ENCODE measurements at places on chromosomes 7 and 10.

DNA sequence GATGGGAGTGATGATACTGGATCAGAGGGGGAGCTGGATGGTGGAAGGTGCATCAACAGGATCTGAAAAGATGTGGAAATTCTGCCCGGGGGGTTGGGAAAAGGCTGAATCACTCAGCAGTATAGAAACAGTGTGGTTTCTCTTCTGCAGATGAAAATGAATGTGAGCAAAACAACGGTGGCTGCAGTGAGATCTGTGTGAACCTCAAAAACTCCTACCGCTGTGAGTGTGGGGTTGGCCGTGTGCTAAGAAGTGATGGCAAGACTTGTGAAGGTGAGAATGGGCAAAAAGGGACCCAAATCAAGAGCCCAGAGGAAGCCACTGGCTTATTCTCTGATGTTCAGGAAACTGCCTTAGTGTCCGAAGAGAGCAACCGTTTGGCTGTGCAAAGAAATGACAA is 12.9 kb downstream of the OIT3 start:
- DNase-seq, result no peak

DNA sequence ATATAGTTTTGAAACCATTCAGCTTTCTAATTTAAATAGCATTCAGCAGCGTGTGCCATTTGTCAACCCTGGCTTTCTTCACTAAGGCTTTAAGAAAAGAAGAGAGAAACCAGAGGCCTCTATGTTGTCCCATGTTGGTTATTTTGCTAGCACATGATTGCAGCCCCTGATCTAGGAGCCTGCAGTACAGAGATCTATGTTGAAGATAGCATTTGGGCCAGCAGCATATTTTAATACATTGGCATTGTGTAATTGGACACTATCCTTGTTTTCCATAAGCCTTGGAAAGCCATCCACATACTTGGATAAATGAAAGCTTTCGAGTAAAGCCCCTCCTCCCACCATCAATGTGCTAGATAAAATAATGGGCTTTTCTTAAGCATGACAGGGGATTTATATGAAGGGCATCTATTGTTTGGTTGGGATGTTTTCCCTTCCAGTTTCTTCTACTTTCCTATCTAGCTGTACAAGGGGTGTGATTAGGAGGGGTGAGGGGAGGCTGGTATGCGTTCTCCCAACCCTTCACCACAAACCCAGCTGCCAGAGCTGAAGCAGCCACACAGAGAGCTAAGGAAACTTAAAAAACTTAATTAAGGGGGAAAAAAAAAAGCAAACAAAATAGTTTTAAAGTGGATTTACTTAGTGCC is 23.1 kb upstream of the SDHAF3 start:
- DNase-seq, result peak; percentile 16

DNA sequence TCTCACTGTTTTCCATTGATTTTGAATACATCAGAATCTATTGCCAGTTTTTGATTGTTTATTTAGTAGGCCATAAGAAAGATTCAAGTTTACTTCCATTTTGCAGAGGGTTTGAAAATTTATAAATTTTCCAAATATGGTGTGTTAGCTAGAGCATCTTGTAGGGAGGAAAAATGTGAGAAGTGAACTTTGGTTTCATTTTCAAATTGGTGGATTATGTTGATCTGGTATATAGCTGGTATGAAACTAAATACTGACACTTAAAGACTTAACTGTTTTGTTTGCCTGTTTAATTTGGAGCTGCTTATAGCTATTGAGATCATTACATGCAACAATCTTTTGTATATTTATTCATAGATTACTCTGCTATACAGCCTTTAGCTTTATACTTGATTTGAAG is 108.1 kb downstream of the ADAM22 start:
- DNase-seq, result no peak

- DNase-seq, result peak; percentile 46
Observed at GRCh38 chr7:158695726-158696452, 8.7 kb downstream of the NCAPG2 start.

- no peak for DNase-seq
Observed at GRCh38 chr10:6739530-6740174, 159.6 kb upstream of the PRKCQ start.

- DNase-seq, result no peak
Observed at GRCh38 chr7:760006-760405, 32.9 kb upstream of the PRKAR1B start.

DNA sequence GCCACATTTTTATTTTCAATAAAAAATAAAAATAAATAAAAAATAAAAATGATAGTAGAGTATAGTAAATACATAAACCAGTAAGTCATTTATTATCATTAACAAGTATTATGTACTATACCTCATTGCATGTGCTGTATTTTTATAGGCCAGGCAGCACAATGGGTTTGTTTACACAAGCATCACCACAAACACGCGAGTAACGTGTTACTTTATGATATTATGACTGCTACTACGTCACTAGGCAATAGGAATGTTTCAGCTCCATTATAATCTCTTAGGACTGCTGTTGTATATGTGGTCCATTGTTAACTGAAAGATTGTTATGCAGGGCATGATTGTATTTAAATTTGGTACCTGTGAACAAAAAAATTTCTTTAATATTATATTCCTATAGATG is 20.8 kb upstream of the SDHAF3 start:
- DNase-seq, result no peak

GRCh38 chr10:96688789-96689188 is 31.5 kb downstream of the PIK3AP1 start:
- no peak for DNase-seq
